ENCODE measurements at places on chromosomes 5 and 9.
A peak's percentile ranks its signal among the peaks of the same experiment; 100 is the strongest.

- DNase-seq, result no peak
Observed at GRCh38 chr9:23658376-23659258, 167.4 kb downstream of the ELAVL2 start.

- no peak for DNase-seq
Observed at GRCh38 chr5:147878066-147878759, at the start of gene SCGB3A2. SCGB3A2 (plus strand) TSS chr5:147878711; CDS start chr5:147878804, 93 bp downstream.

GRCh38 chr5:57653636-57654290 lies 171.2 kb upstream of the ACTBL2 start:
- DNase-seq, result no peak

GRCh38 chr9:132806306-132806705 lies 71.8 kb downstream of the AK8 start:
- DNase-seq, result no peak

GRCh38 chr5:169243651-169244422 lies 57.1 kb downstream of the SLIT3 start:
- no peak for DNase-seq

DNA sequence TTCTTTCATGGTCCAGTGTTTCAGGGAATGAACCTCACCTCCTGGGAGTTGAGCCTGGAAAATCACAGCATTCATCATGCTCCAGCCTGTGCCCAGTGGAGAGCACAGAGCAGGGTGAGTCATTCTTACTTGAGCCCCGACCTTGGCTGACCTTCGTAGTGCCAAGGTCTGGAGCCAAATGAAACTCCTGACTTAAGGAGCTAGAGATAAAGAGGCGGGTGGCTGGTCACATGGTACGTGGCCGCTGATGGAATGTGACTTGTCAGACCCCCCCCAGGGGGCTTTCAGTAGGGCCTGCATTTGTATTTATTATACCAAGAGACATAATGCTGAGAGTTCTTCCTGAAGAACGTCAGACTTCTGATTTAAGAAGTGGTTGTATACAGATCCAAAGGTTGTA lies 15.0 kb upstream of the PIP5K1B start:
- DNase-seq, result no peak

GRCh38 chr5:17434982-17435381 lies 63.0 kb upstream of the TAF11L2 start:
- no peak for DNase-seq

GRCh38 chr5:56158331-56158960 lies 74.7 kb downstream of the ANKRD55 start:
- DNase-seq, result no peak

GRCh38 chr5:31563216-31563615 lies 31.1 kb downstream of the C5orf22 start:
- peak; percentile 36 for DNase-seq

DNA sequence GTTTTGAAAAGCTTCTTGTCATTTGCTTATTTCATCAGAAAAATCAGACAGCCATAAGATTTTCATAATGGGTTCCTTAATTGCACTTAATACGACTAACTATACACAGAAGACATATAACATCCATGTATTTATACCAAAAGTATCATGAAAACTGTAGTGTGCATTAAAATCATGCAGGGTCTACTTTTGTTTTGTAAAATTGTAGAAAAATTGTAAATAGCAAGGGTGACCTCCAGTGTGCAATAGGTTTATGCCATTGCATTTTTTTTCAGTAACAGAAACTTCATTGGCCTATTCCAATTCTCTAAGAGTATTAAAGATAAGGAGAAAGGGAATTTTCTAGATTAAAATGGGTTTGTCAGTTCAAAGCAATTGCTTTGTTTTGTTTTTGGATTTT lies 307.6 kb downstream of the KIAA0825 start:
- DNase-seq, result peak; percentile 5

DNA sequence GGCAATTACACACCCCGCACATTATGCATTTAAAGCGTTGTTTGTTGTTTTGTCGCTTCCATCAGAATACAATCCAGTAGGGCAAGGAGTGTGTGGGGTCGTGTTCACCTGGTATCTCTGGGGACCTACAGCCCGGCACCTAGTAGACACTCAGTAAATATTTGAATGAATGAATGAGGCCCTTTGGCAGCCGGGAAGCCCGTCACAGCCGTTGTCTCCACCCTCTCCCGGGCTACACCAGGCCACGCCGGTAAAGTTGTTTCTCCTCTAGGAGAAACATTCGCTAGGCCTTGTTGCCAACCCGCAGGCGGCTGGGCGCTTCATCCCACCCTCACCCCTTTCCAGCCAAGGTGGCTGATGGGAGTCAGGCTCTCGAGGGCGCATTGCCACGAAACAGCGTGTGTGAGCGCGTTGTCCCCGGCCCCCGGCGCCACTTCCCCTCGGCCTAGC lies 876 bp upstream of the JAK2 start:
- no peak for DNase-seq

DNA sequence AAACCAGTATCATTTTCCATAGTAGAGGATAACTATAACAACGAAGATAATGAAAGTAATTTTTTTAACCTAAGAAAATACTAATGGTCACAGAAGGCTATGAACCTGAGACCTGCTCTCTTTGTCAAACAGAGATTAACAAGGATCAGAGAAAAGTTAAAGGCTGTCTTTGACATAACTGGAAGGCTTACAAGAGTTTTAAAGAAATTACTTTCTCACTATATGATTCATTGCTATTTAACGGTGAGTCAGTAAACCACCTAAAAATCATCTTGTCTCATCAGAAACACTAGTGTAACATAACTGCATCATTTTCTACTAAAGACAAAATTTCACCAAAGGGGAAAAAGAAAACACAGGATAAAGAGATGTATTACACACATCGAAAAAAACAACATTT lies 19.3 kb downstream of the MLANA start:
- no peak for DNase-seq

GRCh38 chr5:141882594-141883183 lies 4.5 kb upstream of the PCDH1 start:
- DNase-seq, result no peak

- no peak for DNase-seq
Observed at GRCh38 chr9:117403848-117404247, 11.0 kb downstream of the ASTN2 start.

Measured in common myeloid progenitor, CD34-positive (primary cell).